SIG-M5 (cell line): ENCODE measurements at places on chromosomes 5 and 9.

GRCh38 chr9:75626860-75627259 lies 263.6 kb upstream of the PCSK5 start:
- no peak for DNase-seq

GRCh38 chr5:73298772-73299630 lies 126.0 kb downstream of the TMEM174 start:
- no peak for DNase-seq

DNA sequence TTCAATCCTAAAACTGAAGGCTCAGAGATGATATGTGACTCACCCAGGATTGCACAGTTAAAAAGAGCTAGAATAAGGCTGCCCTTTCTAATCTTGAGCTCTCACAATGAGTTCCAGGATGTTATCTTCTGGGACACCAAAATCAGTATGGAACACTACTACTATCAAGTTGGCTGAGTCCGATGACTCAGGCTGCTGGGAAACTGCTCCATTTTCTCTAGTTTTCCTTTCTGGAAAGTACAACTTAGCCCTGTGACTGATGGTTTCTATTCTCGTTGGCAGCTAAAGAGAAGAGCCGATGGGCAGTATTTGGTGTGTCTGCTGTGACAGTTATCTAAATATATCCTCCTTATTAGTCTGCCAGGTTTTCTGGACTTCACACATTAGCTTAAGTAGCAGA lies 37.9 kb upstream of the DPYSL3 start:
- no peak for DNase-seq

DNA sequence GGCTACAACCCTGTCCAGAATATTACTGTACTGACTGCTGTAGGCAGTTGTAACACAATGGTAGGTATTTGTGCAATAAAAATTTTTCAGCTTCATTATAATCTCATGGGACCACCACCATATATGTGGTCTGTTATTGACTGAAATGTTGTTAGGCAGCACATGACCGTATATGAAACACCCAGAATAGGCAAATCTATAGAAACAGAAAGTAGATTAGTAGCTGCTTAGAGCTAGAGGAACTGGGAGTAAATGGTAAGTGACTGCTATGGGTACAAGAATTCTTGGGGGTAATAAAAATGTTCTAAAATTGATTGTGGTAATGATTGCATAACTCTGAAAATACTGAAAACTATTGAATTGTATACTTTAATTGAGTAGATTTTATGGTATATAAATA lies 185.7 kb downstream of the ESM1 start:
- no peak for DNase-seq
